Stimulated activated CD4-positive, alpha-beta T cell treated with anti-CD3 and anti-CD28 coated beads, Interleukin-15, amount 100 ng/mL, for 24 hours (primary cell): ENCODE measurements at places on chromosomes 5 and 9.

- DNase-seq, result no peak
Measured at GRCh38 chr5:7881816-7882215, 12.9 kb downstream of the MTRR start.

- DNase-seq, result no peak
Measured at GRCh38 chr5:9898319-9898718, 268.2 kb upstream of the TAS2R1 start.

DNA sequence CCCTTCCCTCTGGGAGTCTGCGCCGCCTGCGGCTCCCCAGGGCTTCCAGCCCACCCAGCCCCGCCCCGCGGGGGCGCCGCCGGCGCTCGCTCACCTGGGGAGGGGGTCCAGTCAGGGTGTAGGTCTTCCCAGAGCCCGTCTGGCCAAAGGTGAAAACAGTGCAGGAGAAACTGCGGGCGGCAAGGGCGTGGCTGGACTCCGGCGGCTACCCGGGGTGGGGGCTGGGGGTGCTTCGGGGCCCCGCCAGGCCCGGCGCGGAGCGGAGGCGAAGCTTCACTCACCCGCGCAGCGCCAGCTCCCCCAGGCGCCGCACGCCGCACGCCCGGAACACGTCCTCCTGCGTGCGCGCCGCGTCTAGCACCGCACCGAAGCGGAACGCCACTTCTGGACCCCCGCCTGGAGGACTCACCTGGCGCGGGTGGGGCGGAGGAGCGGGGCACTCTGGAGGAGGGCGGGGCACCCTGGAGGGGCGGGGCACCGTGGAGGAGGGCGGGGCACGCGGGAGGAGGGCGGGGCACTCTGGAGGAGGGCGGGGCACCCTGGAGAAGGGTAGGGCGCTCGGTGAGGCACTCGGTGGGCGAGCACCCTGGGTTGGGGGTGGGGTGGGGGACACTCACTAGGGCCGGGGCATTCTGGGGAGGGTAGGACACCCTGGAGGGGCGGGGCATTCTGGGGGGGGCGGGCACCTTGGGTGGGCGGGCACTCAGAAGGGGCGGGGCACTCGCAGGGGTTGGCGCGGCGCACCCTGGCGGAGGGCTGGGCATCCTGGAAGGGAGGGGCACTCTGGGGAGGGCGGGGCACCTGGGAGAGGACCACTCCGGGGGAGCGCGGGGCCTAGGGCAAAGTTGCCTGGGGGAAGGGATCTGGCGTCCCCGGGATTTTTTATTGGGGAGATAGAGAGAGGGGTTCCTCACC, 814 bp downstream of the KIF12 start:
- peak; percentile 54 for DNase-seq

GRCh38 chr9:99515093-99515492, 293.0 kb downstream of the SEC61B start:
- DNase-seq, result no peak

DNA sequence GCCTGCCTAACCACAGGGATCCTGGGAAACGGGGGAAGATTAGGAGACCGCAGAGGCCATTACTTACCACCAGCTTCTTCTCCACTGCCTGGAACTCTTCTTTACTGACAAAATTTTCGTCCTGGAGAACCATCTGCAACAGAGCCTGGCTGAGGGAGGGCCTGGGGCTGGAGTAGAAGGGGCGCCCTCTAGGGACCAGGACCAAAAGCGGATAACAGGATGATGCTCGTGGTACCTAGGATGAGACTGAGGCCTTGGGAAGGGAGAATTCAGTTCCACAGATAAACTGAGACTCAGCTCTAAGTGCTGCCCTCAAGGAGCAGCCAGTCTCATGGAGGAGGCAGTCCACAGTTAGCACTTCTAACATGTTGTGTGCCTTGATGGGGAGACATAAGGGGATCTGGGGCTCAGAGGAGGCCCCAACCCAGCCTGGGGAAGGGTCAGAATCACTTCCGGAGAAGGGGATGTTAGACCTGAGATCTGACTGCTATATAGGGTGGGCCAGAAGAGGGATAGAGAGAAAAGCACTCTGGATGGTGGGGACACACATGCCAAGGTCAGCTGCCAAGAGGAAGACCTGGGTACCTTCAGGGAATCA, 1.2 kb downstream of the SPATA24 start:
- DNase-seq, result no peak

DNA sequence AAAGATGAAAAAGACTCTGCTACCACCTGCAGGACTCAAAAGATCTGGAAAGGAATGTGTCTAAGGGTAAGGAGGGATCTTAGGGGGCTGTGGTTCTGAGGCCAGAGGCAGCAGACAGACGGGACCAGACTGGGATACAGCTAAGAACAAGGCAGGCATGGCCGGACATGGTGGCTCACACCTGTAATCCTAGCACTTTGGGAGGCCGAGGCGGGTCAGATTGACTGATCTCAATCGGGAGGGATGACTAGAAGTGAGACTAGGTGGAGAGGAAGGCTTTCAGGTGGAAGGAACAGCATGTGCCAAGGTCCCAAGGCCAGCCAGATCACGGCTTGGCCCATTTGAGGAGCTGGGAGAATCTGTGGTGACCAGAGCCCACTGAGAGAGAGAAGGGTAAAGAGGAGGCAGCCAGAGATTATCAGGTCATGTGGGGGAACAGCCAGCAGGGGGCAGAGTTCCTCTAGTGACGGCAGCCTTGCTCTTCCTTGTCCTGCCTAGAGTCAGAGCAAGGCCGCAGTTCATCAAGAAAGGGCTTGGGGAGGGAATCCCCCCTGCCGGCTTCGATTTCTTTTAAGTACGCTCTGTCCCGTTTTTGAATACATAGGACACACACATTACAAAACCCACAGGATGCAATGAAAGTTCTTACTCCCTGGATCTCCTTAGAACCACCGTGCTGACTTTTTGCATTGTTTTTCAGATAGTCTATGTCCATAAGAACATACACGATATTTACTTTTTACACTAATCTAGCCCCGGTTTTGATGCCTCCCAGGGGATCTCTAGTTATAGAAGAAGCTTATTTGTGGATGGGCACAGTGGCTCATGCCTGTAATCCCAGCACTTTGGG, 2.6 kb upstream of the OLFML2A start:
- DNase-seq, result peak; percentile 90

GRCh38 chr9:99057665-99058625, 47.0 kb upstream of the TGFBR1 start:
- DNase-seq, result peak; percentile 79

GRCh38 chr5:159971931-159972461, 36.9 kb upstream of the TTC1 start:
- DNase-seq, result peak; percentile 27

DNA sequence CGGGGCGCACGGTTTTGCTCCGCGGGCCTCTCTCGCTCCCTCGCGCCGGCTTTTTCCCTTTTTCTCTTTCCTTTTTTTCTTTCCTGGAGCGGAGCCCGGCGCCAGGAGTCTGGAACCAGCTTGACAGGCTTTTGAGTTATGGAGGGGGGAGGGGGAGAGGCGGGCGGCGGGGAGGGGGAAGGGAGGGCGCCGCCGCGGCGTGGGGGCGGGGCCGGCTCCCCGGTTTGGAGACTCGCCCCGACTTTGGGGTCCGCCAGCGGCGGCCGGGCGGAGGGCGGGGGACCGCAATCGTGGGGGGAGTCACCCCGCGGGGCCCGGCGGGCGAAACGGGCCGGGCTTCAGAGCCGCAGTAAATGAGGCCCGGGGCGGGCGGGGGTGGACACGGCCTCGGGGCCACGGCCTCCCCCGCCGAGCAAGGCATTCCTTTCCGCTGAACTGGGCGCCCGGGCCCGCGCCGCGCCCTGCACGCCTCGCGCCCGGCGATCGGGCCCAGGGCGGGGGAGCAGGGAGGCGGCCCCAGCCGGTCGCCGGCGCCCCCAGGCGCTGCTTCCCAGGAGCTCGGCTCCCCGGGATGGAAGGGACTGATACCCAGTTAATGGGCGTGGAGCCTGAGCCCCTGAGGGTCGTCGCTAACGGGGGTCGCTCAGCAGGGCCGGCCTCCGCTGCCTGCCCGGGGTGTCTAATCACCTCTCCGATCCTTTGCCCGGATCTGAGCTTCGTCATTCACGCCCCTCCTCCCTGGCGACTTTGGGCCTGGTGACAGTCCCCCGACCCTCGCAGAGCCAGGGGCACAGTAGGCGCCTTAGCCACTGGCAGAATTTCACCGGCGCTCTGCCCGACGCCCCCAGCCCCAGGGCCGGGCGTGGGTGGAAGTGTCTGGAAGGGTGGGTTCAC, 138.1 kb downstream of the C9orf50 start:
- peak; percentile 46 for DNase-seq

DNA sequence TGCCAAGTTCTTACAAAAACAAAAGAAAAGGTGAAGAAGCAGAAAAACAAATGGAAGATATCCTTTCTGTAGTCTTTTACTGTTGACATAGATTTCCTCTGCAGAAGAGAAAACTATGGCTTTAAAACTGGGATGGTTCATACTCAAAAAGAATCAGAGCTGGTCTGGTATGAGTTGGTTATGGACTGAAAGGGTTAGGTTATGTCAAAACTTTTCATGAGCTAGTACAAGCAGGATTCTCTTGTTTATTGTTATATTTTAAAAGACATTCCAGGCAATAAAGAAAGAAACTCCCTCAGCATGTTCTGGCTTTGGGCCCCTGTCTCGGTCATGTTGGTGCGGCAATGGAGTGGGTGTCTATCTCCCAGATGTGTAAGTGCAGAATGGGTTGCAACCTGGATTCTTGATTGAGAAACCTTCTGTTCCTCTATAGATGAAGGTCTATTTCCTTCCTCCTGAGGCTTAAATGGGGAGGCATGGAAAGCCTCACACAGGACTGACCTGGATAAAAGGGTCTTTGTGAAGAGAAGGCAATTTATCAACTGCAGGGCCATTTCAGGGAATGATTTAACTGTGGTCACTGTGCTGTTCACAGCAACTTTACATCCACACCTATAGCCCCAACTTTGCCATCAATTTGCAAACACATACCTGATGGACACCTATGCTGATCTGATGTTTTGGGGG, 209.6 kb upstream of the TNC start:
- DNase-seq, result no peak

GRCh38 chr5:31492869-31493268, 39.0 kb downstream of the DROSHA start:
- DNase-seq, result no peak

DNA sequence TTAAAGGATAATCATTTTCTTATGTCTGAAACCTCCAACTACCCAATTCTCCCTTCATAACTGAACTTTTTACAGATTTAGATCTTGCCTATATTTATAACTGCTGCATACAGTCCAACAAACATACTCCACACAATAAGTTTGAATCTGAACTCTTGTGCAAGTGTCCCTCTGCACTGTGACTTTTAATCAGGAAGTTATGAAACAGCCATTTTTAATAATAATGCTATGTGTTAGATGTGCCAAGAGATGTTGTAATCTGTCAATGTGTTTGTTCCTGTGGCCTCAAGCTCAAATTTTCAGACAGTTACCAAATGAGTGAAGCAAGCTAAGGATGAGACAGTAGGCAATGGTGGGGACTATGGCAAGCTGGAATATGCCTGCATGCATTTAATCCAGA, 57.6 kb upstream of the MTAP start:
- no peak for DNase-seq

- DNase-seq, result peak; percentile 22
Measured at GRCh38 chr9:122347348-122348287, 23.2 kb upstream of the PTGS1 start.

DNA sequence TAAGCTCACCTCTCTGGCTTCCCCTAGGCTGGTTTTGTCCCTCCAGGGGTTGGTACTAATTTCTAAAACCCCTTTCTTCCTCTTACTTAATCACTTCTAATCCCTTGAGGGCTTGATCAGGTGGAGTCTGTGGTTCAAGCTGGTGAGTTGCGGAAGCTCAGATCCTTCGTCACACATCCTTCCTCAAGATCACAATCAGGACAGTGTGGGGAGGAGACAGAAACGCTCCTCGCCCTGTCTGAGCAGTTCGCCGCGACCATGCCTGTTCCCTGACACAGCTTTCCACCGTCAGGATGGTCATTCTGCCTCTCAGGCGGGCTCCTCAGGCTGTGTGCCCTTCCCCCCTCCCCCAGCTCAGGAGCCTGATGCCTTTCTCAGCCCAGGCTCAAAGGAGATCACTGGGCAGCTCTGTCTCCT, 24.3 kb downstream of the CPLX2 start:
- peak; percentile 51 for DNase-seq

DNA sequence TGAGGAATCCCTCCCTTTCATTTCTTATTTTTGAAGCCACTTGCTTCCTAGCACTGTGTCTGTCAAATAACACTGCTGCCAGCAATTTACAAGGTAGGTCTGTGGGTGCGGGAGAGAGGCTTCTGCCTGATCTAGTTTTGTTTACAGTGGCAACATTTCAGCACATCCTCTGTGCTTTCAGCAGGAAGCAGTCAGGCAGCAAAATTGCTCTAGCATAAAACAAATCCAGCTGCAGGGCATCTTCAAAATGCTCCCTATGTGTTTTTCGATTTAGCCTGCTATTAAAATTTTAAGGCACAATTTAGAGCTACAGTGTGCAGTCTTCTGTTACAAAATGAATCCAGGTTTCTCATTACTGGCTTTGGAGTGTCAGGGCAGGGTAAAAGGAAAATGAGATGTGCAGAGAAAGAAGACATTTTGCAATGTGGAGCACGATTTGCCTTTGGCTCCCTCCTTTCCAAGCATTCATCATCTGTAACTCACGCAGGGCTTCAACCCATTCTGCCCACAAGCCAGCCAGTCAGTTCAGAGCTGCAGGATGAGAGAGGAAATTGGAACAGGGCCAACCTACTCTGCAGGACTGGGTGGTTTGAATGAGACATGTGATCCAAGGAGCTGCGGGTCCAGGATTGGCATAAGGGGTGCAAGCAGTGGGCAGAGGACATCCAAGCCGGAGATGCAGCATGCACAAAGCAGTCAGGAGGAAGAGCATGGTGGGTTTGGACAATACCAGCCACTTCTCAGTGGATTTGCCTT, 143.4 kb upstream of the APC start:
- DNase-seq, result no peak

GRCh38 chr9:94865582-94866452, 139.3 kb downstream of the AOPEP start:
- DNase-seq, result no peak

DNA sequence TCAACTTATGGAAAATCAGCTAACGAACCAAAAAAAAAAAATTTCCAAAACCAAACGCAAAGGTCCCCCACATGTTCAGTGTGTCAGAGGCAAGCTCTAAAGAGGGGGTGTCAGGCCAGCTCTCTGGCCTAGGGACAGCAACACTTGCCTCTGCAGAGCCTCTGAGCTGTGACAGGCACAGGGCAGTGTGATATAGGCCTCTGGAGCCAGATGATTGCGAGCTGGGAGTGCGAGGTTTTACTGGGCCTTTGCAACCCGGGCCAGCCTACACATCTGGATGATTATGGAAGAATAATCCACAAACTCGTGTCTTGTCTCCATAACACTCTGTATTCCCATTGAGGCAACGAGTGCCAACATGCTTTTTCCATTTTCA, 67.7 kb upstream of the STC2 start:
- no peak for DNase-seq

GRCh38 chr5:24065779-24066178, 558.4 kb downstream of the PRDM9 start:
- DNase-seq, result no peak
